ENCODE measurements at places on chromosomes 7 and 10.

- DNase-seq, result no peak
Observed at GRCh38 chr10:6657196-6657595, 77.1 kb upstream of the PRKCQ start.

GRCh38 chr10:31124852-31125251 is 93.2 kb upstream of the ZNF438 start:
- DNase-seq, result no peak

- DNase-seq, result no peak
Observed at GRCh38 chr10:47444047-47444446, 39.9 kb downstream of the ANXA8 start.

GRCh38 chr10:68153473-68154210 is 44.4 kb downstream of the MYPN start:
- peak; percentile 91 for DNase-seq

DNA sequence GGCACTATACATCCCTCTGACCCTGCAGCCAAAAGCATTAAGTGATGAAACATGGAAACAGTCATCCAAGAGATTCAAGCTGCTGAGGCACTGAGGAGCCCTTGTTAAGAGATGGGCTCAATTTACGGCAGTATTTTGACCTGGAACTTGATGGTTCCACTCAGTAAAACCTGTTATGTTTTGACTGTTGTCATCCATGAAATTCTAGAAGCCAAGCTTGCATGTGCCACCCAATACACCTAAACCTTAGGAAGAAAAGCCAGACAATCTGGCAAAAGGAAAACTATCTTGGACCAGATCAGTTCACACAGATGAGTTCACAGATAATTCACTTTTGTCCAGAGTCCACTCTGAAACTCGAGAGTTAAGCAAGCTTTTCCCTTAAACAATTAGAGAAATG is 53.2 kb downstream of the ICA1 start:
- no peak for DNase-seq

DNA sequence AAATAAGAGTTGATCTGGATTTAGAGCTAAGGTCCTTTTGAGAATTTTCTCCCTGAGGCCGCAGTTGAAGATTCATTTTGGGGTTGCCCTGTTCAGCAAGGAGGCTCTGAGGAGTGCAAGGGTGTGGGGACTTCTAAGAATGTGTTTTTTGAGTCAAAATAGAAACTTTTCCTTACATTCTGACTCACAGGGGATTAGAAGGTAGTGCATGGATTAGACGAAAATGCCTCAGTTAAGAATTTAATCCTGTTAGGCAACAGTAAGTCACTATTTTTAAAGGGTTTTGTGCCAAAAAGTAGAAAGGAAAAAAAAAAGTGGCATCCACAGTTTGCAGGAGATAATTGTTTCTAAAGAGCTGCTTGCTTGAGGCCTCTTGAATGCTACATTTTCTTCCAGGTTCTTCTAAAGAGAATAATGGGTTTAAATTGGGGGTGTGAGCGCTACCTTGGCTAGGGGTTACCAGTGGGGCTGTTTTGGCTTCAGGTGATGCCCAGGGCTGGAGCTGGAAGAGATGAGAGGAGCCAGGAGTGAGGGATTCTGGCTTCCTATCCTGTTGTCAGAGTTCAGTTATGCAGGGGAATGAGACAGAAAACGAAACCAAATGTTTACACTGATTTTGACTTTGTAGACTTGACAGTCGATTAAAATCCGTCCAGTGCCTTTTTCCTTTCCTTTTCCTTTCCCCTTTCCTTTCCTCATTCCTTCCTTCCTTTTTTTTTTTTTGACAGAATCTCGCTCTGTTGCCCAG is 52.9 kb downstream of the BAMBI start:
- no peak for DNase-seq

GRCh38 chr10:70985824-70986622 is 97.7 kb upstream of the PCBD1 start:
- no peak for DNase-seq

DNA sequence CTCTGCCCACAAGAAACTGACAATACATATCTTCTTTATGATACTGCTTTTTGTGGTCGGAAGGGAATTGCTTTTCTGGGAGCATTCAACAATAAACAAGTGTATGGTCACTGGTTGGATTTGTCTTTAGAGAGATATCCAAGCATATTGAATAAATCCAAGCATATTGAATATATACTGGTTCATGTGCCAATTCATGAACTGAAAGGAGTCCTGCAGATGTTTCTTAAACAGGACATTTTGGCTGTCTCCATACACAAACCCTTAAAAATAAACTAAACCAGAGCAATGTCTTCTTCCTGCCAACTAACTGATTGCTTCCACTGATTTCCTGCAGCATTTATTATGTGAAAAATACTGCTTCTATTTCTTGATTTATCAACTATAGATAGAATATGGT is 173.9 kb downstream of the FOXP2 start:
- no peak for DNase-seq

DNA sequence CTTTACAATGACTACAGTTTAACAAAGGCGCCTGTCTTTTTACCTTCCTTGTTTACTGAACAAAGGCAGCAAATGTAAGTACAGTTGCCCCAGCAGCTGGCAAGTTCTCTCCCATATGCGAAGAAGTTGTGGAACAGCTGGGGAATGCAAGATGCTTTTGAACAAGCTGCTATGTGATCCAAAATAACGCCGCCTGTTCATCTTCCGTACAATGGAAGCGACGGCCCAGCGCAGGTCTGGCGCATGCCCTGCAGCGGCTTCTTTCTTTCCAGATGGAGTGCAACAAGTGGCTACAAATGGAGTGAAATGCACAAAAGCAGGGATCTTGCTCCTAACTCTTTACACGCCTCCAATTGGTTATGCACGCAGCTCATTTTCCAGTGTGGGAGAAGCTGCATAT is 97.0 kb upstream of the SVIL start:
- no peak for DNase-seq

- no peak for DNase-seq
Observed at GRCh38 chr7:4065190-4065589, 616.9 kb upstream of the FOXK1 start.
